Stimulated activated CD8-positive, alpha-beta memory T cell treated with anti-CD3 and anti-CD28 coated beads, Interleukin-7, amount 100 ng/mL, for 1 hour (primary cell): ENCODE measurements at places on chromosomes 2 and 18.

DNA sequence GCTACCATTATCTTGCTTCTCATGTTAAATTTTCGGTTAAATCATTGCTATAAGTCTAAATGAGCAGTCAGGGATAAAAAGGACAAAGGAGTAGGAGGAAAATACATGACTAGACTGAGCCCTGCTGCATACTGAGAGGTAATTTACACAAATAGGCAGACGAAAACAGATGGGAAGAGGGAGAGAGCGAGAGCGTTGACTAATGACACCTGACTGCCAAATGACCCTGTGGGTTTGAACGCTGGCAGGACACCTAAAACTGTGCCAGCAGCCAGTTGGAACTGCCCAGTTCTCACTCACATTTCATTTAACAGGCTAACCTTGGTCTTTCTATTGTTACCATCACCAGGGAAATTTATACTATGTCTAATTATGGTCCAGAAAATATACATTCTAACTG is 978.2 kb downstream of the CPS1 start:
- DNase-seq: no peak

GRCh38 chr2:97713296-97714083 is at the start of gene ZAP70:
Gene ZAP70, plus strand, starts transcription at chr2:97713576. Its CDS starts 10,461 bp downstream, at chr2:97724037.
- DNase-seq: no peak

DNA sequence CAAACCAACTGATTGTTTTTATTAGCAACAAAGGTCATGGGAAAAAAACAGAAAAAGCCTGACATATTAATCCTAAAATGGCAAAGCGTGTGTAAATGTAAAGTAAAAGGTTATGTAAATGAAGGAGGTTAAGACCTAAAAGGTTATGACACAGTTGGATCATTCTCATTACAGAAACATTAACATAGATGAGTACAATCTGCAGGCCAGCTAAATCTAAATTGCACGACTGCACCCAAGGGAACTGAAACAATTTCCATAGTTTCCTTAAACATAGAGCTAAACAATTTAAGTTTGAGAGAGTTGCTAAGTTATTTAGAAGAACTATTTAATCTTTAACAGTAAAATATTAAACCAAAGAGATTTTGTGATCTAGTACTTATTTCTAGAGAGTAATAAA is 151.6 kb upstream of the UBE2E3 start:
- no peak for DNase-seq

DNA sequence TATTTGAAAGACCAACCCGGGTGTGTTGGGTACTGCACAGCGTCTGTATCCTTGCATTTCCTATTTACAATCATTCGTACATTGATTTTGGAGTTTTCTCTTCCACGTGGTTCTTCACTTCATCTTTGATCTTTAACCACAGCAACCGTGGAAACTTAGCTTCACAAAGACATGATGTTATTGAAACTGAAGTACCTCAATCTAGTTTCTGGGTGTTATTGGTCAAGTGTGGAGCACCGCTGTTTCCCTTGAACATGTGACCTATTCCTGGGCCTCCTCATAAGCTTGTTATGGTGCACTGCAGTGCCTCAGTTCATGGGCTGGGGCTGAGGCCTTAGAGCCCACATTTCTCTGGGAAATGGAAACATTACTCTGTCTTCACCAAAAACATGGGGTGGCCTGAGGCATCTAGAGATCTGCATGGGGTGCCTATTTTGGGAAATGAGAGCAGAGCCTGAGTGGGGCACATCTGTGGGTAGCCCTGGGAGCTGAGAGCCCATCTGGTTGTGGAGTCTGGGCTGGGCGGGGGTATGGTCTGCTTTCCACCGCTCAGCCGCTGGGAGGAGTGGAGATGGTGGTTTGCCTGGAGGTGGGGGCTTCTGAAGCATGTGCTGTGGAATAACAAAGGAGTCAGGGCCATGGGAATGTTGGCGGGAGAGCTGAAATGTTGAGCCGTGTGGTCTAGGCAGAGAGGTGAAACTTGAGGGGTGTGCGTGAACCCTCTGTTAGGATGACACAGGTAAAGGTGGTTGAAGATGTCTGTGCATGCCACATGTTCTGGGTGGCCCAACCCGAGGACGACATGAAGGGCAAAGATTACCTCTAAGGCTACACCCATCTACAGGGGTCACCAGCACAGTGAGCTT is 37.4 kb downstream of the ZNF236 start:
- no peak for DNase-seq

GRCh38 chr2:121999264-121999663 is 243.8 kb downstream of the TSN start:
- DNase-seq: no peak

DNA sequence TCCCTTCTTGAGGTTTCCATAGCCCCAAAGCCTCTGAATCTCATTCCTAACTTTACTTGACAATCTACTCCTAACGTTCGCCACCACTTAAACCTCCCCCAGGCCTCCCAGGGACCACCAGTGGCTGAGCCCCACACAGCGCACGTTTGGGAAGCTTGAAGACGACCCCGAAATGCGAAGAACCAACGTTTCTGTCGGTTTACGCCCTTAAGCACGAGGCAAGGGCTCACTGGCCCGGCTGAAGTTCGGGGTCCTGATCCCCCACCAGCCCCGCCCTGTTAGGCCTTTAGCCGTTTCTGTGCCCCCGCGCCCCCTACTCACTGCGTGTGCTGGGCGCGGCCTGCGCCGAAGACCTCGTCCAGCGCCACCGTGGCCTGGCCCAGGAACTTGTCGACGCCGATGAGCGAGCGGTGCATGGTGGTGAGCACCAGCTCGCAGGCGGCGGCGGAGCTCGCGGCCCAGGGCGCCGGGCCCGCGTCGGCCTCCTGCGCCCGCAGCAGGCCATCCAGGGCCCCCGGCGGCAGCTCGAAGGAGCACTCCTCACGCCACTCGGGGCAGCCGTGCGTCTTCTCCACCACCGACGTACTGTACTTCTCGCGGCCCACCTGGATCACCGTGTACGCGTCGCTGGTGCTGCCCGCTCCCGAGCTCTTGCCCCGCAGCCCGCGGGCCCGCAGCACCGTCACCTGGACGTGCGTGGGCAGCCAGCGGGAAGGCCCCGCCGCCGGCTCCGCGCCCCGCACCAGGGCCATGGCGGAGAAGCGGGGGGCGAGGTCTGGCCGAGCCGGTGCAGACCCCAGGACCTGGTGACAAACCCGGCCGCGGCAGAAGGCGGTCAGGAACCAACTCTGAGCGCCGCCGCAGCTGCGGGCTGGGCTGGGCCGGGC is 479 bp downstream of the RAB11FIP5 start:
- no peak for DNase-seq

GRCh38 chr2:66512626-66513025 is 77.7 kb downstream of the MEIS1 start:
- no peak for DNase-seq

DNA sequence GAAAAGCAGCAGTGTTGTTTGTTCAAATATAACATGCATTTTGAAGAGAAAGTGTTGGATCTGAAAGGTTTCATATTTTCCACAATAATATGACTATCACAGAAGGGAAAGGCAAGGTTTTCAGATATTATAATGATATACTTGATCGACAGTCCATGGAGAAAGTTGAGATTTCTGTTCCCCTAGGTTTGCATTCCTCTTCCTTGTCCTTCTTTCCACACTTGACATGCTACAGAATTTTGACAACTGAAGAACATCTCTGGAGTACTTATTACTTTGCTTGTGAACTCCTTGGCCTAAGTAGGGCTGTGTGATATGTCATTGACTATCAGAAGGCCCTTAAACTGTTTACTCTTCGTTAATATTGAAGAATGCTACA is 46.5 kb downstream of the TMEFF2 start:
- no peak for DNase-seq

GRCh38 chr2:19238440-19239060 is 119.9 kb downstream of the OSR1 start:
- DNase-seq: no peak

GRCh38 chr18:63834471-63835113 is 52.9 kb upstream of the SERPINB2 start:
- DNase-seq: no peak

- no peak for DNase-seq
These were observed 50.1 kb upstream of the SPTBN1 start for GRCh38 chr2:54406031-54406430.

GRCh38 chr18:8298186-8298585 is 311.1 kb upstream of the RAB12 start:
- no peak for DNase-seq

DNA sequence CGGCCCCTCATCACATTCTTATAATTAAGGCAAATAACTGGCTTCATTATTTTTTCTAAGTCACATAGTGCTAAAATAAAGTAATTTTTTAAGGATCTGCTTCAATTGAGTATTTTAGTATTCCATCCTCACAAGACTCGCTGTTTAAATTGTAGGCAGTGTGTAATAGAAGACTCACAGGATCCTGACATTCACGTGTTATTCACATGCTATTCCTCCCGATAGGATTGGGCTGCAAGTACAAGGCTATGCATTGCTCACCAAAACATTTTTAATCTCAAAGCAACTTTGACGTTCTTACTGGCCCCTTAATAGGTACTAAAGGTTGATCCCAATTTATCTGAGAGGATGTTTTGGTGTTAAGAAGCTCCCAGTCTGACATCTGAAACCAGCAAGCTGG is 127.6 kb upstream of the L3MBTL4 start:
- DNase-seq: no peak

DNA sequence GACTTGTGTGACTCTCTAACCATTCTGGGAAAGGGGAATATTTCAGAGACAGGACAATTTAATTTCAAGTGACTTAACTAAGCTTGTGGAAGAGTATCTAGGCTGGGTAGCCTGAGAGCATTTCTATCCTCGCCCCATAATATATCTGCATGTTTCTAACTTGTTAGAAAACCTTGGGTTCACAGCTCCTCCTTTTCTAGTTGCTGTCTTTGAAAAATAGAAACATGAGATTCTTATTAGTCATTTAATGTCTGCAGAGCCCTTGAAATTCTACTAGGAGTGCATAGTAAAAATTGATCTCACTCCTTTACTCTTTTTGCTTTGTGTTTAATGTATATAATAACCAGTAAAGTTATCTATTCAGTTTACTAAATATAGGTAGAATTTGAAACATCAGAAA is 22.4 kb downstream of the CTLA4 start:
- DNase-seq: no peak

- no peak for DNase-seq
These were observed 473.9 kb upstream of the SYT4 start for GRCh38 chr18:43751203-43751602.

GRCh38 chr2:238835726-238836301 is 12.1 kb upstream of the TWIST2 start:
- DNase-seq: no peak

GRCh38 chr2:47336259-47337238 is 66.4 kb upstream of the MSH2 start:
- DNase-seq: no peak

GRCh38 chr2:191913796-191914195 is 66.9 kb upstream of the CAVIN2 start:
- DNase-seq: no peak

GRCh38 chr2:62343636-62344337 is 147.9 kb downstream of the B3GNT2 start:
- DNase-seq: no peak

DNA sequence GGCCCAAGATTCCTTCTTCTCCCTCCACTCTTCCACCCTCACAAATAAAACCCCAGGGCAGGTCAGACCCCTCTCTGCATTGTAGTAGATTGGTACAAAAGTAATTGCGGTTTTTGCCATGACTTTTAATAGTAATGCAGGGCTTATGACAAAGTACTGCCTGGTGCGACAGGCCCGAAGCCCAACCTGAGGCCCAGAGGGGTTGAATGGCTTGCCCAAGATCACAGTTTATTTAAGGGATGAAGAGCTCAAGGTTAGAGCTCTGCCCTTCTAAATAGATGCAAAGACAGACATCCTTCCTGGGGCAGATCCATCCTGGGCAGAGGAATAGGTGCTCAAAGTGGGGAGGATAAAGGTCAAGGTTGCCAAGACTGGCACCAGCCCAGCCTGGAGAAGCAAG is 899 bp upstream of the PSTPIP2 start:
- no peak for DNase-seq

GRCh38 chr2:174174741-174175140 is 73.6 kb downstream of the OLA1 start:
- DNase-seq: no peak

- DNase-seq: no peak
These were observed 61.6 kb downstream of the AAK1 start for GRCh38 chr2:69581774-69582581.

DNA sequence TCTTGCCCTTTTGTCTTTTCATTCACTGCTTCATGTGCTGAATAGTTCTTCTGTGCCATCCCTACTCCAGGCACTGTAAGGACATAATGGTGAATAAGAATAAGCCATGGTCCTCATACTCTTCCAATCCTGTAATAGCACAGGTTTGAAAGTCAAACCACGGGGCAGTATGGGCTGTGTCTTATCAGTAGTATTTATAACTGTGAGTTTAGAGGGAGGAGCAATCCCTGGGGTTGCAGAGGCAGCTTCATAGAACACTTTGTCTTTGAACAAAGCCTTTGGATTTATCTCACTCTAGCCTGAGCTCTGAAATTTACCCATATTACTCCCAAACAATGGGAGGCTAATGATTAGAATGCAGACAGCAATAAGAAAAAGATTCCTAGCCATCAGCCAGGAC is 30.2 kb upstream of the ALK start:
- no peak for DNase-seq

DNA sequence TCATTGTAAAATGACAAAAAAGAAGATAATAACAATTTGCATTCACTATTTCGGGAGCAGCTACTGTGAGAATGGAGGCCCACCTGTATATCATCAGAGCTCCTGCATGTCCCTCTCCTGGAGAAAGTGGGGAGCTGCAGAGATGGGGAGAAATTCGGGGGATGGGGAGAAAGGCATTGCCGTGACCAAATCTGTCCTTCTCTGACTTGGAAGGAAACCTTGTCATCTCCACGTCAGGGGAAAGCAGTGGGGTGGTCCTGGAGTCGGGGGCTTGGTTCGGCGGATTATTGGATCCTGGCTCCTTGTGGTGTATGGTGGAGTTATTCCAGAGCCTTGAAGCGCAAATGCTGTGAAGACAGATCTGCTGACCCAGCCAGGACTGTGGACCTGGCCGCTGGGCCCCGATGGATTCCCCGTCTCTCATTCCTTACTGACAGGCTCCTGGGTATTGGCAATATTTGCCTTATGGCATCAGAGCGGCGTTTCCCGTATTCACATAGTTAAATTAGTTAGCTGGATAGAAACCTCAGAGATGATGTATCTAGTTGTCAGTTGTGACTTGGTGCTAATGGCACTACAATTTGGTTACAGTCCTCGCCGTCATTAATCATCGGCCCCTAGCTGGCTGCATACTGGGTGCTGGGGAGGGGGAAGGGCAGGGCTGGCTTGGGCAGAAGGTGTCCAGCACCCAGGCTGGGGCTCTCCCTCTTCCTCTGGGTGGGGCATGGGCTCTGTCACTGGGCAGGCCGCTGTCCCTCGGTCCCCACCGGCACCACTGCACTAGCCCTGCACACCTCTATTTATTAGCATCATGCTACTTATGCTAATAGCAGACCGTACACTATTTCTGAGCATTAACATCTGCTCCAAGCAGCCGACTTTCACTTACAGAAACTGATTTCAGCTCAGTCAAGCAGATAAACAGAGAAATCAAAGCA is 31.7 kb downstream of the CELF4 start:
- DNase-seq: no peak

DNA sequence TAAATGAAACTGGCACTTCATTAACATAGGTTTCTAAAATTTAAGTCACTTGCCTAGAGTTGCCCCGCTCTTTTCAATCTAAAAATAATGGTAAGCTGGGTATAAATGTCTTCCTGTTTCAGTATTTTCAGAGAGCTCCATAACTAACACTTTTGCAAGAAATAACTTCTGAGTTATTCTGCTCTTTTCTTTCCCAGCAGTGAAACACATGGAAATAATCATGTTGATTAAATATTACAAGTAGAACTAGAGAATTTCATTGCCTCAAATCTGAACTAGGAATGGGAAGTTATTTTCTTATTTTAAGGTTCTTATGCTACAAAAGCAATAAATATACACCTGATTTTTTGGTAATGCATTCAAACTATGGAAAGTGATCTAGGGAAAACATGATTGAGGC is 257.4 kb downstream of the IKZF2 start:
- no peak for DNase-seq
